Right cardiac atrium (tissue), 5 donors: ENCODE measurements at places on chromosomes 12 and 14.

GRCh38 chr12:46459111-46459510, 86.5 kb upstream of the SLC38A2 start:
- DNase-seq, result no peak

DNA sequence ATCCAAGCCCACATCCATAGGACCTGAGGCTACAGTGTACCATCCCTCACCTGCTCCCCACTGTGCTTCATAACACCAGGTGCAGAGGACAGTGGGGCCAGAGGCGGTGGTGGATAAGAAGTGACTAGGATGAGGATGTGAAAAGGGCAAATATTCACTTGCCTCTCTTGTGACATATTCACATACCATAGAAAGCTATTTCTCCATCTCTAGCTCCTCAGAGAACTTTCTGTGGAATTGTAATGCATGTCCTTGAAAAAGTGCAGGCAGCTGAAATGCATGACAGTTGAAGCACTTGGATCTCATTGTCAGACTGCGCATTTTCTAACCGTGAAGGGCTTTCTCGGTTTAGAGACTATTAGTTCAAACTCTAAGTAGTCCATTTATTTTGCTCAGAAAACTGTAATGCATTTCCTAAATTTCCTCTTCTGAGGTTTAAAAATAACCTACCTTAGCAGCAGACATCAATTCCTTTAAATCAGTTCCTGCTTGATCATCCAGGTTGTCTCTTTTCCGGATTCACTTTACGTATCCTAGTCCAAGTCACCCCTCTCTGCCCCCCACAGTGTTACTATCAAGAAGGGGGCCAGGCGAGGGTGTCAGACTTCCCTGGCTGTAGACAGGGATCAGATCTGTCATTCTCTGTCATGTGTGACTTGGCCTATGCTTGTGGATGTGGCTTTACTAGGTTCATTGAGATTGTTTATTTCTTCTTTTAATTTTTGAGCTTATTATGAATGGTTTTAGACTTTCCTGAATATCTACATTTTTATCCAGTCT, 984.0 kb upstream of the TMEM132C start:
- no peak for DNase-seq

- no peak for DNase-seq
Observed at GRCh38 chr12:29208936-29209701, 60.0 kb downstream of the FAR2 start.

- no peak for DNase-seq
Observed at GRCh38 chr12:52285851-52286530, 5.3 kb downstream of the KRT81 start.

DNA sequence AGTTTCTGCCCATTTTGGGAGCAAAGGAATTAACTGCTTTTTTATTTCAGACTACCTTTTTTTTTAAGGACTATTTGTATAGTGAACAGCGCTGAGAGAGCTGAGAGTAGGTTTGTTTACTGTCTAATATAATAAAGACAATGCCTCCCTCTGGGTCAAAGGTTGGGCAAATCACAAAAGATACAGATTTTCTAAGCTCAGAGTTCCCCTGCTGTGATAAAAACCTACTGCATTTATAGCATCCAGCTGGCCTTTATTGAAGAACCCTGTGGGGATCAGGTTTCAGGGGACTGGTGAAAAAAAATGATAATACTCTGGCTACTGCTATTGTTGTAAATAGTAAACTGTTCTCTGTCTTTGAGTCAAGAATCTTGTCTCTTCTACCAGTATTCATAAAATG, 28.7 kb downstream of the CCDC59 start:
- DNase-seq, result no peak

GRCh38 chr12:124405592-124405991, 110.7 kb downstream of the RFLNA start:
- DNase-seq, result no peak

- DNase-seq, result peak; percentile 60
Observed at GRCh38 chr14:57390806-57391516, 575 bp downstream of the NAA30 start.

GRCh38 chr12:9810671-9811070, 16.6 kb upstream of the KLRF1 start:
- no peak for DNase-seq

GRCh38 chr14:25097120-25097519, 47.2 kb upstream of the STXBP6 start:
- DNase-seq, result no peak

- DNase-seq, result no peak
Observed at GRCh38 chr12:1528791-1529190, 65.6 kb downstream of the FBXL14 start.

- no peak for DNase-seq
Observed at GRCh38 chr12:100127766-100128511, 14.7 kb downstream of the BLTP3B start.
